ENCODE measurements at places on chromosomes 1 and 21.

DNA sequence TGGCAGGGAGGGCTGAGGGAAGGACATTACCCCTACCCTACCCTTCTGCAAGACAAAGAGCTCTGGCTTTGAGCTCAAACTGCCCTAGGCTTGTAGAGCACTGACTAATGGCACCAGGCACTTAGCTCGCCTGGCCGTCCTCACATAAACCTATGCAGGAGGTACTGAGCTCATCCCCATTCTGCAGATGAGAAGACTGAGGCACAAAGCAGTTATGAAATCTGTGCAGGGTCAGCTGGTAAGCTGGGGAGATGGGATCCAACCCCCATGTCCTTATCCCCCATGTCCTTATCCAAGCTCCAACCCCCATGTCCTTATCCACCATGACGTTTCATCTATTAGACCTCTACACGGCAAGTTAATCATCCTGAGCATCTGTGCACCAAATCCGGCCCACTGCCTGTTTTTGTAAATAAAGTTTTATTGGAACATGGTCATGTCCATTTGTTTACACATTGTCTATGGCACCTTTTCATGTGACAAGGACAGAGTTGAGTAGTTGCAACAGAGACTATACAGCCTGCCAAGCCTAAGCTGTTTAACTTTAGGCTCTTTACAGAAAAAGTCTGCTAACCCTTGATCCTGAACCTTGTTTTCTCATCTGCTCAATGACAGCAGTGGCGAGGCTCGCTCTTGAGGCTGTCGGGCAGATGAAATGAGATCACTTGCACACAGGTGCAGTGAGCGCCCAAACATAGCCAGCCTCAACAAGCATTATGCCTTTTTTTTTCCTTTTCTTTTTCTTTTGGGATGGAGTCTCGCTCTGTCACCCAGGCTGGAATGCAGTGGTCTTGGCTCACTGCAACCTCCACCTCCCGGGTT lies 86.8 kb downstream of the FBXO2 start:
- DNase-seq: no peak

- no peak for DNase-seq
These were observed 54.0 kb upstream of the TMEM51 start for GRCh38 chr1:15099441-15100120.

DNA sequence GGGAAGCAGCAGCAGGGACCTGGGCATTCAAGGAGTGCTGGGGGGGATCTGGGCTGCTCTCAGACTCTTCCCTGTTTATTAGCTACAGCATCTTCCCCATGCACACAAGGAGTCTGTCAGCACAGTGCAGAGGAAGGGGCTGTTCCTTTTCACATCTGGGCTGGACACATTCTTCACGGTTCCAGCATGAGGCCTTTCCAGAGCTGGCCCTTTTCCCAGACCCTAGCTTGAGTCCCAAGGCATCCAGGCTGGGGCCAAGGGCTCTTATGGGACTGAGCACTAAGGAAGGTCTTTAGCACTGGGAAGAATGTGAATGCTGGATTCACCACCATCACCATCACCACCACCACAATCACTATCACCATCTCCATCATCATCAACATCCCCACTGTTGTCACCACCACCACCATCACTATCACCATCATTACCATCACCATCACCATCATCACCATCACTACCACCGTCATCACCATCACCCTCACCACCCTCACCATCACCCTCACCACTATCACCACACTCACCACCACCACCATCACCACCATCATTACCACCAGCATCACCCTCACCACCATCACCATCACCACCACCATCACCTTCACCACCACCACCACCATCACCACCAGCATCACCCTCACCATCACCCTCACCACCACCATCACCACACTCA lies 28.4 kb downstream of the PARK7 start:
- no peak for DNase-seq

DNA sequence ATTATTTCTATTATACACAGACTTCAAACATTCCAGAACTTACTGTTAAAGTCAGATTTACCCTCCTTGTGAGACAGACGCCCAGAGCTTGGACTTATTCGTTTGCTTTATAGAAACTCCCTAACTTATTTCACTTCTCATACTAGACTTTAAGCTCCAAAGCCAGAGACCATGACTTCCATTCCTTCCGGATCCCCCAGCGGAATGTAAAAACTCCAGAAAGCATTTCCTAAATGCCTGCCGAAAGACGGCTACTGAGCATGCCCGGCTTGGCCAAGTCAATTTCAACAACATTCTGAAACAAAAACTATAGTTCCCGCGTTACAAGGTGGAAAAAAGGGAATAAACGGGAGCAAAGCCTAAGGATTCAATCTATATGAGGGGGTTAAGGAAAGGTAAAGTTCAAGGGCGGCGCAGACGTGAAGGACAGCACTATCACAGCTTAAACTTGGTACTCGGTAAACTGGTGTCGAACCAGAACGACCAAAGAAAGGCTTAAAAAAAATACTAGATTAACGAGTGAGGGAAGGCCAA lies 1.1 kb downstream of the USP48 start:
- peak; percentile 5 for DNase-seq

DNA sequence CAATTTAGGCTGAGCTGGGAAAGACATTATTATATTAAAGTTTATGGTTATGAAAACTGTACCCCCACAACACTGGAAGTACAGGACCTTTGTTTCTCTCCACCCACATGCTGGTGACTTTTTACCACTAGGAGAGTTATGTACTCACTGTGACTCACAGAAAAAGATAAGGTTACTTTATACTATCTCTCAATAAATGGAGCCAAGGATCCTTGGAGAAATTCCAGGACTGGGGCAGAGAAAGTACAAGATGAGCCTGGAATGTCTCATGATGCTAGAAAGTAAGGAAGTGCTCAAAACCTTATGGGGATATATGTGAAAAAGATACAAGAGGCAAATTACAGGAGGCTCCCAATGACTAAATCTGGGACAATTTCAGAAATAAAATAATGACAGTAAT lies 63.9 kb upstream of the C1orf105 start:
- no peak for DNase-seq

GRCh38 chr1:38131024-38131585 lies 84.5 kb upstream of the POU3F1 start:
- no peak for DNase-seq

DNA sequence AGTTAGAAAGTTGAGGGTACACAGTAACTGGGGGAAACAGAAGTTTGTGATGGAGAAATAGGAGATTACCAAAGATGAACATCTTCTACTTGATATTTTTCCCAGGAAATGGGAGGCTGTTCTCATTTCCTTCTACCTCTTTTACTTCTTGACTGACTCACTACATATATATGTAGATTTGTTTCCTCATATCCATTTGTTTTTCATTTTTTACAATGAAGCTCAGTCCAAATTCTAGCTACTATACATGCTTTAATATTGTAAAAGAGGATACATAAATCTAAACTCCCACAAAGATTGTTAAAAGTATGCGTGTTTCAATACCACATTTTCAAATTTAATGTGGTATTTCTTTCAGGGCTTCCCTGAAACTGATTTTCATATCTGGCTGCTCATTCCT lies 366.6 kb upstream of the NCAM2 start:
- no peak for DNase-seq

DNA sequence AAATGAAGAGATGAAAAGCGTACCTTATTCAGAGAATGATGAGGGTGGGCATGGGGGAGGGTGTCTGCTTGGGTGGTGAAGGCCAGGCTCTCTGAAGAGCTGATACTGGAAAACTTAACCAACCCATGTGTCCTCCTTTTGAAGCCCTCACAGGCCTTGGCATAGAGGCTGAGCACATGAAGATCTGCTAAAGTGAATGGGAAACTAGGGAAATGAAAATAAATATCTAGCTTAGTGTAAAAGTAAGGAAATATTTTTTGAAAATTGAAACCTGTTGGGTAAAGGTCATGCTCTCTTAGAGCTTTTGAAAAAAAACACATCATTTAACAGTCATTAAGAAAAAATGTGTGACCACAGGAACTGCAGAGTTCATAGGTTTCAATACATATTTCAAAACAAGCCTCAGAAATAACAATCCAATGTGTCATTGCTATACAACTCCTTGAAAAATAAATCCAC lies 40.5 kb upstream of the RALGPS2 start:
- no peak for DNase-seq

DNA sequence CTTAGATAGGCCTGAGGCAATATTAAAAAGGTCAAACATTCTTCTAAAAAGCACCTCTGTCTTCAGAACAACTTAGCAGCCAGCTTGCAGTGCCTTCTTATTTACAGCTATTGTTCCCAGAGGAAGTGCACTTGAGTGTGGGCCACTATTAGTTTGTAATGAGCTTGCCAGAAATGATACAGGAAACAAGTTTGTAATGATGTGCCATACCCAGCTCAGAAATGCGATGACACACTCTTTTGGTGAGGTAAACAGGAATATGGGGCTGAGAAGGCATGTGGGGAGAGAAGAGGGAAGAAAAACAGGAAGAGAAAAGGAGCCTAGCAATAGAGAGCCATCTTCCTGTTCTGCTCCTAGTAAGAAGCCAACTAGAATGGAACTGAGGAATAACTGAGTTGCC lies 295.4 kb downstream of the AGBL4 start:
- no peak for DNase-seq

DNA sequence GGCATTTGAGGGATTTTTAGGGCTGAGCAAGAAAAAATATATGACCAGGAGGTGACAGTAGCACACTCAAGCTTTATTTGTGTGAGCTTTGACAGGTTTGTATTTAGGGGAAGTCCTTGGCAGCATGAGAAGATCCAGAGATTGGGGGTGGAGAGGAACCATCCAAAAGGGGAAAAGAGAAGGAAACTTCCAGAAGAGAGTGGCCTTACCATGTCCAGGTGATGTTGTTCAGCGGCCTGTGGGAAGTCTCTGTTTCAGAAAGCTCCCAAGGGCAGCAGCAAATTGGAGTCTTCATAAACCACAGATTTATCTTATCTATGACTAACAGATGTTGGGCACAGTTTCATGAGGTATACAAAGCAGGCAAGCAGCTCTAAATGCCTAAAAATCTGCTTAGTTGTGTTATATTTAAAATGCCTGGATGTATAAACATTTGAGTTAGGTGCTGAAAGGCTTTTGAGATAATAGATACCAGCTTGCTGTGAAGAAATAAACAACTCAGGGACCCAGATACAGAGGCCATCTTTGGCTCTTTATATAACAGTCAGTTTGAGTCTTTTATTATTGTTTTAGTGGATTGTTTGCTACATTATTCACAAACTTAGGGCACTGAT lies 21.2 kb upstream of the ADAR start:
- no peak for DNase-seq

- DNase-seq: no peak
These were observed 36.7 kb downstream of the FAM163A start for GRCh38 chr1:179779645-179780272.

DNA sequence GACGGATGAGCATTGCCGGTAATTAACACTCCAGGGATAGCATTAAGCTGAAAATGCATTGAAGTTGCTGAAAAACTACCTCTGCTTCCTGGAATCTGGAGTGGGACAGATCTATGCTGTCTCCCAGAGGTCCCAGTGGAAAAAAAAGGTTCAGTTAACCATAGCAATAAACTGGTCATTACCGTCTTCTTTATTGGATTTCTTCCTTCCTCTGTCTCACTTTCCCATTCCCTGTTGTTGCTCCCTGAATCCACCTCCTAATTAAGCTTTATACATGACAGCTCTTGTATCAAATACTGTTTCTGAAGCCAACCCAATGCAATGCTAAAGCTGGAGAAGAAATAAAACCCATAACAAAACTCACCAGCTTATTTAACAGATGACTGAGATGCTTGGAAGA lies 1805.9 kb downstream of the NCAM2 start:
- no peak for DNase-seq

- no peak for DNase-seq
These were observed 32.3 kb downstream of the CD58 start for GRCh38 chr1:116538544-116538943.

DNA sequence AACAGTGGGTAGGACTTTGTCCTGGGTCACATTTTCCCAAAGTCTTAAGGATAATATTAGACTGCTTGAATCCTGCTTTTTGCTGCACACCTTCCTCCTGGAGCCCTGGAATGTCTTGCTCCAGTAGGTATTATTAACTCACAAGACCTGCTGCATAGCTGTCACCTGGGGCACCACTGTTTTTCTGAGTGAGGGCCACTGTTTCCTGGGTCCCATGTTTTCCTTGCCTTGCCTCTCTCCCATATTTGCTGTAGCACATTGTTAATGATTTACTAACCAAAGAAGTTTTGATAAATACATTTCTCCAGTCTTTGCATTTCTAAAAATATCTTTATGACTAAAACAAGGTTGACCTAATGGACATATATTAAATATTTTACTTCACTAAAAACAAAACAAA lies 22.5 kb upstream of the FCAMR start:
- DNase-seq: no peak
